ENCODE measurements at places on chromosomes 11 and 22.

GRCh38 chr11:126585774-126586491 lies 230.4 kb downstream of the ST3GAL4 start:
- peak; percentile 83 for DNase-seq

DNA sequence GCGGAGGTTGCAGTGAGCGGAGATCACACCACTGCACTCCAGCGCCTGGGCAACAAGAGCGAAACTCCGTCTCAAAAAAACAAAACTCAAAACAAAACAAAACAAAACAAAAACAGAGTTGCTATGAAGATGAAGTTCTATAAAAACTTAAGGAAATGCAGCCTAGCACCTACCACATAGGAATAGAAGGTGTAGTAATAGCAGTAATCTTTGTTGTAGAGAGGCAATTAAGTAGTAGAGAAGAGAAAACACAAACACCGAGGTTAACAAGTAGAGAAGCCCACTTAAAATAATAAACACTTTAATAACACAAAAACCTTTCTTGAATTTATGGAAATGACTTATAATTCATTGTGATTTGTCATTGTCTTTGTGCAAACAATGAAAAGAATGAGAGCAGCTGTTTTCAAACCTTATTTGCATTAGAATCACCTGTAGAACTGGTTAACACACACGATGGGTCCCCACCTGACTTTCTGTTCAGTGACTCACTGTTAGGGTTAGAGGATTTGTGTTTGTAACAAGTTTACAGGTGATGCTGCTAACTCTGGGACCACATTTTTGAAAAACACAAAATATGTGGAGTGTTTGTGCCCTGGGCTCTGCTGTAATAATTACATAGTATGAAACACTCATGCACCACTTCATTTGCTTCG lies 43.1 kb downstream of the TYR start:
- DNase-seq: peak; percentile 2

- DNase-seq: no peak
Observed at GRCh38 chr11:126109941-126110731, 47.5 kb upstream of the CDON start.

GRCh38 chr11:445765-446588 lies 4.1 kb upstream of the PTDSS2 start:
- no peak for DNase-seq

- peak; percentile 86 for DNase-seq
Observed at GRCh38 chr22:44685384-44686056, 16.5 kb upstream of the PRR5 start.

- no peak for DNase-seq
Observed at GRCh38 chr11:107508201-107508857, 50.7 kb upstream of the CWF19L2 start.

DNA sequence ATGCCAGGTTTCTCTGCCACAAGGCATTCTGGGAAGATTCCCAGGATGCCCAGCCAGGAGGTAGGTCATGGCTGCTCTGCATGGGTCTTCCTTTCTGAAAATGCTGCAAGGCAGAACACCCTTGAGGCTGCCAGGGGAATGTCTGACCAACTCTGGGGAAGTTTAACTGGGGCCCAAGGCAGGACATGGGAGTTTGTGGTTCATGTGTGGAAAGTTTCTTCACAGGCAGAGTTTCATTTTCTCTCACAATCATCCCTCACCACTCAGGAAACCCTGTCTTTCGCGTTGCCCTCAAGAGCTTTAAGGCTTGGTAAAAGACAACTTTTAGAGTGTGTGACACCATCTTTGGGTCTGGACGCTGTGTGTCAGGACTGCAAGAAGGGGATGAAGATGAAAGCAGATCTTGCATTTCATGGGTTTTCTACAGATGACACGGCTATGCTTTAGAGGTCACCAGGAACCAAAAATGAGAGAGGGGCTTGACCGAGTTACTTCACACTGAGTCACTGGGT lies 133.5 kb downstream of the CD44 start:
- DNase-seq: no peak
